ENCODE measurements at places on chromosomes 3 and 15.
A peak's percentile ranks its signal among the peaks of the same experiment; 100 is the strongest.

DNA sequence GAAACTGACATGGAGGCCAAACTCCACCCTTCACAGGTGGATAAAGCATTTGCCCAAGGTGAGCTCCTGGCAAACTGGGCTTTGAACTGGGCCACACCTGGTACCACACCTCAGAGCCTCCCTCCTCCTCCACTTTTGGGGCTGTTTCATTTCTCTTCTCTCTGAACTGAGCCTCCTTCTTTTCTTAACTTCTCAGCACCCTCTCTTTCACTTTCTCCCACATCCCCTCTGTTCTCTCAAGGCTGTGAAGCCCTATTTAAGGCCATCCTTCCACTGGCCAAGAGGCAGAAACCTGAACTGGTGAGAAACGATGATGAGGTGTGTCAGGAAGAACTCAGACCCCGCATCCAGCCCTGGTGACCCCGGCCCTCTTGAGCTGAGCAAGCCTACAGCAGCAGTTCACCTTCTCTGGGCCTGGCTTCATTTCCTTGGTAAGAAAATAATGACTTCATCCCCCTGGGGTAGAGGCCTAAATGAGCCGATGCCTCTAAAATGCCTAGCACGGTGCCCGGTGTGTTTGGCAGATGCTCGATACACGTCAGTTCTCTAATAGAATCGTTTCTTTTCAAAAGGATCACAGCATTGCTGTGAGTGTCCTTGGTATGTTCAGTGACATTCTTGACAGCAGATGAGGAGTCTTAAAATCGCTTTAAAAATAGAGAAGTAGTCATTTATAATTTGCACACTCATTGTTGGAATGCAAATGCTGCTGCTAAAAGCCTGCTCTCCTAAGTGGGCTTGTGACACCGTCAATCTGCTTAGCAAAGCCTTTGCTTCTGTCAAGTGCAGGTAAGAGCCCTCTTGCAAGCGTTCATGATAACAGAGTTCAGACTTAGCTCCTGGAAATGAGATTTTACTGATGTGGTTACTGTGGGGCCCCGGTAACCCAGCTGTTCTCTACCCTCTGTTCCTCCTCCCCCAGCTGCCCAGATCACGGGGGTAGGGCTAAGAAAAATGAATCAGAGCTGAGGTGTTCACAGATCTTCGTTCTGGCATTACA, 97.7 kb upstream of the ATP2B2 start:
- no peak for DNase-seq

DNA sequence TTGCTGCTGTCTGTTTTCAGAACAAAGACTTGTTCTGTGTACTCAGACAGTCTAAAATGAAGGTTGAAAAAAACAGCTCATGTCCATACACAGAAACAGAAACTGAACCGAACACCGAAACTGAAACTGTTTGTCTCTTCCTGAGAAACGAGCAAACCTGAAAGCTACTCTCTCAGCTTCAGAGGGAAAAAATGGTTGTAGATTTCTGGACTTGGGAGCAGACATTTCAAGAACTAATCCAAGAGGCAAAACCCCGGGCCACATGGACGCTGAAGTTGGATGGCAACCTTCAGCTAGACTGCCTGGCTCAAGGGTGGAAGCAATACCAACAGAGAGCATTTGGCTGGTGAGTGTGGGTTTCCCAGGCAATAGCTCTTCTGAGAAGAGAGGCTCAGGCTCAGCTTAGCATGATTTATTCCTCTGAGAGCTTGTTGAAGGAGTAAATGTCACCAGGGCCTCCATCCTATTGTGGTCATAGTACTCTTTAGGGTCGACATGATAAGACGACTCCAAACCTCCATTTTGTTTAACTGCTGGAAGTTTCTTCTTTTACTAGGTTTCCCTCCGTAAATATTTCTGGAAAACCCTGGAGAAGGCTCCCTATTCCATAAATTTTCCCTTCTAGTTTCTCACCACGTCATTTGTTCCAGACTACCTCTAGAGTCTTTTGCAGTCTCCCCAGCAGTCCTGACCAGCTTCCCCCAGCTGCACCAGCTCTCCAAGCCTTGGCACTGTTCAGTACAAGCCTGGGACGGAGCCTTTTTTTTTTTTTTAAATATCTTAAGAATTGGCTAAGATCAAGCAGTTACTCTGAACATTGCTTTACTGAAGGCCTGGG, at the start of gene RTP4:
RTP4 (plus strand) TSS at position 135 of the 838 bp plus-strand sequence; CDS start at position 192, 57 bp downstream.
- DNase-seq = peak; percentile 63

DNA sequence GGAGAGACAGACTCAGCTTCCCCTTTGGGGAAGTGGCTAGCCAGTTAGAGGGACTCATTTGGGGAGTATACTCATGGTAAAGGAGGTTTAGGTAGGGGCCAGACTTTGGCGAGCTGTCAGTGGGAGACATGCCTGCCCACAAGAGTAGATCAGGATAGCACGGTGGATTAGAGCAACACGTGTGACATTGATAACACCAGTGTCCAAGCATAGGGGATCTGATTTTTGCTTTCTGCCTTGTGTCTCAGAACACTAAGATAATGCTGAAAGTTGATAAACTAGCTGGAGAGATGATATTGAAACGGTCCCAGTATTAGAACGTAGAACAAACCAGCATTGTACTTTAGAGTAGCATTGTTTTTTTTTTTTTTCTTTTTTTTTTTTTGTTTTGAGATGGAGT, 25.9 kb downstream of the MAP6D1 start:
- DNase-seq = no peak

DNA sequence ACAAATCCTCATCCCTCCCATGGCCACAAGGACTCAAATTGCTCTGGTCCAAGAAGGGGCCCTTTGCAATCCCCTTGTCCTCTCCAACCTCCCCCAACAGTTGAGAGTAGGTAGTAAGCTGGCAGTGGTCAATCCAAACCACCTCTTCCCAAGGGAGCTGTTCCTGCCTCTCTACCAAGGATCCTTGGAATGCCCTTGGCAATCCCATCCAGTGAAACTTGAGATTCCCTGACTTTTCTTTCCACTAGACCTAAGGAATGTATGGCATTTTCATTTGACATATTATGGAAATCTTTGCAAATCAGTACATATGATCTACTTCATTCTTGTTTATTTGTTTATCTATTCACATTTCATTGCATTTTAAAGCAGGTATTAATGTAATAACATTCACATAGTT, 4.8 kb upstream of the RBP2 start:
- no peak for DNase-seq

DNA sequence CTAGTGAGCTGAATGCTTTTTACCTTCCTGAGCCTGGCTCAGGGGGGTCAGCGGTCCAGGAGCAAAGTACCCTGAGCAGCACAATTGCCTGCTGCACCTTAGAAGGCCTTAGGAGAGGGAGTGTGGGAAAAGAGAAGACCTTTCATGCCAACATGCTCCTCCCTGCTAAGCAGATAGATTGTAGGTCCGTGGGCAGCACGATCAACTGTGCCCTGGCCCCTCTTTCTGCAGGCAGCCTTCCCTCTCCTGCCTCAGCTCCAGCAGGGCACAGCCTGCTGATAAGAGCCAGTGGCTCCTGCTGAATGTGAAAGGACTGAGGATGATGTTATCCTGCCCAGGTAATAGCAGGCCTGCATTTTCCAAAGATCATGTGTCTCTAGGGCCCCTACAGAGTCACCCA, 4.1 kb downstream of the CORO2B start:
- no peak for DNase-seq

All from ACHN (cell line).